ENCODE measurements at places on chromosomes 2 and 18.

DNA sequence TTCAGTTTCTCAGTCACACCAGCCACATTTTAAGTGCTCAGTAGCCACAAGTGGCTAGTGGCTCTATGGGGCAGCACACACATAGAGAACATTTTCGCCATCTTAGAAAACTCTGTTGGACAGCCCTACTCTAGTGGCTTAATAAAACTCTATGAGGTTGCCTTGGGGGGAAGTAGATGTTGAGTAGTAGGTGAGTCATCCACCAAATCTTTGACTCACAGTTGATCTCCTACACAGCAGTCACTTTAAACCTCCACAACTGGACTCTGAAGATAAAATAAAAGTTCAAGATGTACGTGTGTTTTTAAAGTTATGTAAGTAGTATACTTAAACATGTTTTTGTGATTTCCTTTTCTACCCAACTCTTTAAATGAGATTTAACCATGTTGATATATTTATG lies 379.0 kb downstream of the SETBP1 start:
- DNase-seq, result no peak

- DNase-seq, result no peak
Measured at GRCh38 chr18:58700209-58700608, 28.9 kb downstream of the MALT1 start.

DNA sequence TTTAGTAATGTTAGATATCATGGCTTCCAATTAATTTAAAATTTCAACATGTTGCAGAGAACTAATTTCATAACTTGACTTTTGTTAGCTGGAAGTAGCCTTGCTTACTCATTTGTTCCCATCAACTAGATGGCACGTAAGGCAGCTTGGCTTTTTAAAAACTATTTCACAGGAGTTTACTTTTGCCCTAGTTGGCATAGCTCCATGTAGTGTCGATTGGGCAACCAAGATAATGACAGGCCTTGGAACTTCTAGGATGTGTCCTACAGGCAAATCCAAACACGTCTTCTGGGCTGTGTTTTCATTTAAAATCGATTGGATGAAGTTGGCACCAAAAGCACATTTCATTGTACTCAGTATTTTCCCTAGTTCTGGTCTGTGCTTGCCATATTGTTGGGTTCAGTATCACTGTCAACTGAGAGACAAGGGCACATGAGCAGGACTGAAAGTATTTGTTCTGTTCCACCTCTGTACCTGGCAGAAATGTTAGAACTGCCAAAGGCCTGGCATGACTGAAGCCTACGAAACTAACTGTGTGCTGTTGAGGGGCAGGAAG lies 29.4 kb downstream of the HADHB start:
- DNase-seq, result no peak

GRCh38 chr18:77061946-77062517 lies 70.6 kb downstream of the MBP start:
- DNase-seq, result no peak

DNA sequence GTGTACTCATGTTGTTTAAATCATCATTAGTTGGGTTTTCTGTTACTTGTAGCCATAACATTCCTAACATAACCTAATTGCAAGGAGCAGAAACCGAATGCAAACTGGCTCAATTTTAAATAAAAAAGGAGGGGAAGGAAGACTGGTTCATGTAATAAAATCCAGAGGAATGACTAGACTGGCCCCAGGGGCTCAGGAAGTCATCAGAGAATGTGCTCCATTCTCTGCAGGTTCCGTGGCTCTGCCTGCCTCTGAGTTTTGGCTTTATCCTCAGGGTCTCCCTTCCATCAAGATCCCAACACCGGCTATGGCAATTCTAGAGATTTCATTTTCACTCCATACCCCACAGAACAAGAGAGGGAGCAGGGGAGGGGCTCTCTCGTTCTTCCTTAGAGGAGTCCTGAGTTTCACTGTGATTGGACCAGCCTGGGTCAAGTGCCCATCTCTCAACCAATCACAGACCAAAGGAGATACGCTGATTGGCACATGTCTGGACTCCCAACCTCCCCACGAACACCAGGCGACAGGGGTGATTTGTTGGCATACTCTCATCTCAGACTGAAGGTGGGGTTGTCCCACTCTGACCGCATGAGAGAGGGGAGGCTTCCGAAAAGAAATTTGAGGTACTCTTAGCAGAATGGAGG lies 64.8 kb downstream of the NPPC start:
- DNase-seq, result no peak

DNA sequence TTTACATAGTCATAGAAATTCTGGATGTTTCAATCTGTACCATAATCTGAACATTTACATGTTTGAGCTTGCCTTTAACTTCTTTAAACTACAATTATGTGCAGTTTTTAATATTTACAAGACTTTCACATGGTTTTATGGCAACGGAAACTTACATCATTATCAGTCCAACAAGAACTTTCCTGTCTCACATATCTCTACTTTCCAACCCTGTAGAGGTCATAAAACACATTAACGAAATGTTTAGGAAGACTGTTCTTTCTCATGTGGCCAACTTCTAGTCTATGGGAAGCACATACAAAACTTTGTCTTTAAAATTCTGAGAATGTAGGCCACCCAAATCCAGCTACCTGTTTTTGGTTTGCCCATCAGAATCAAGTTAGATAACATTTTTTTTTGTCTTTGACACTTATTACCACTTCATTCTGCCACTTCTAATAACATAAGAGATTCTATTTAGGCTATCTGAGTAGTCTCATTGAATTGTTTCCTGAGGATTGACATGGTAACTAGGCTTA lies 693.2 kb downstream of the KCNJ3 start:
- DNase-seq, result no peak

DNA sequence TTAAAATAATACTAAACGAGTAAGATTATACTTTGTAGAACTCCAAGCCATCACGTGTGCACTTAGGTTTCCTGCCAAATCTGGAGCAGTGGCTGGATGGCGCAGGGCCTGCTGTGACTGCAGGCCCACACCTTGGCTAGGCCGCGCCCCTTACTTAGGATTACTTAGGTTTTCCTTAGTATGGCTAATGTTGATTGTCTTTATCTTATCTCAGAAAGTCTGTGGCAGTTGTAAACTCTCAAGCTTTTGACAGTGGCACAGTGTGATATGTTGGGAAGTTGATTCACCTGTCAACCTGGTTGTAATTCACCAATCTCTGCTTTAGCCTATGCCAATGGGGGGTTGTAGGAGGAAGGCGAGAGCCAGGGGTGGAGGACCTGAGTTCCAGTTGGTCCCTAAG lies 208.4 kb downstream of the ZNF407 start:
- no peak for DNase-seq

DNA sequence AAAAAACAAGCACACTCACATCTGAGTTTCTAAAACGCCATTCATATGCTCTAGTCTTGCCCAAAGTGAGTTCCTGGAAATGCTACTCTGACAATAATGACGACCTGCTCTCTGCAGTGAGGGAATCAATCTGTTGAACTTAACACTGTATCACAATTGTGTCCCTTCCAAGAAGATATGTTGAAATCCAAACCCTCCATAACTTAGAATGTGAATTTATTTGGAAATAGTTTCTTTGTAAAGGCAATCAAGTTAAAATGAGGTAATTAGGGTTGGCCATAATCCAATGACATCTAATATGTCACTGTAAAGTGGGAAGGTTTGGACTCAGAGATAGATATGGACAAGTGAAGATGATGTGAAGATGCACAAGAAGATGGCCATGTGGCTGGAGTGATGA lies 264.5 kb downstream of the CD226 start:
- DNase-seq, result no peak

DNA sequence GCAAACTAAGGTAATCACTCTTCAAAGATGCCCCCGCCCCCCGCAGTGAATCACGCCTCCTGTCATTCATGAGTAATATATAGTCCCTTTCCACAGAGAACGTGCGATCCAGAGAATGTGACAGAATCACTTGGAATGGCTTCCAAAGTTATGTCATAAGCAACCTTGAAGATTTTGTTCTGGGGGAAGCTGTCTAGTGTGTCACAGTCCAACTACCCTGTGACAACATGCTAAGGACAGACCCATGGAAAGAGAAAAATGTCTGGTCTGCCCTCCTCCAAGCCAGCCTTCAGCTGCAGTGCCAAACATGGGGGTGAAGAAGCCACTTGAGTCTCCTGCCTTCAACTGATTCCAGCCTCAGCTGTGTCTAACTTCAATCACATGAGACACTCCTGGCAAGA lies 259.1 kb downstream of the SS18 start:
- DNase-seq, result no peak

GRCh38 chr18:49371073-49371472 lies 89.4 kb downstream of the DYM start:
- DNase-seq, result no peak

DNA sequence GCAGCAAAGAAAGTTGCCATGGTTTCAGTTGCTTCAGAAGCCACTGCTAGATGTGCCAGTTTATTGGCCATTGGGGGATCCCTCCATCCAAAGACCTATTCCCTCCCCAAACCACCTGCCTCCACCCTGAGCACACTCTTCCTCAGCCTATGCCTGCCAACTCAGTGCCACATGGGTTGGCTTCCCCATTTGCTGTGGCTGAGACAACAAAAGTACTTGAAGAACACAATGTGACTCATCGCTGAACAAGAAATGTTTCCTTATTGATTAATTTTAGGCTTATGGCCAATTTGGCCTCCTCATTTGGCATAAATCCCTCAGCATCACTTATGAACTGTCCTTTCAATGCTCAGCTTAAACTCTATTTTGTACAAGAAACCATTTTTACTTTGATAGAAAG lies 215.9 kb downstream of the TMEM247 start:
- DNase-seq, result no peak

DNA sequence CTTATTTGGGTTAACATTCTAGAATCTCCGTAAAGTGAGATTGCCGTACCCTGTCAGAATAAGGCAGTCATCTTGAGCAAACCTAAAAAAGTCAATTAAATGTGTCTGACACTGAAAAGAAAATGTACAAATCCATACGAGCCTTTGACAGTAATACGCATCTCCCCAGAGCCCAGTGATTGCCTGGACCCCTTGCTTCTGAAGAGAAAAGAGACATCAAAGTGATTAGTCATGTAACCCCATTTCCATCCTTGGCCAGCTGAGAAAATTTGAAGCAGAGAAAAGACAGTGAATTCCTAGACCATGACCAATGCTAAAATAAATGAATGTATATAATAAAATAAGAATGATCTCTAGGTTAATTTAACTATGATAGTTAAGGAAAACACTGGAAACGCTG lies 1499.4 kb downstream of the SUCLG1 start:
- no peak for DNase-seq

- no peak for DNase-seq
Measured at GRCh38 chr2:190908532-190908931, 27.9 kb downstream of the GLS start.

GRCh38 chr2:220029013-220029412 lies 401.6 kb downstream of the SLC4A3 start:
- DNase-seq, result no peak

DNA sequence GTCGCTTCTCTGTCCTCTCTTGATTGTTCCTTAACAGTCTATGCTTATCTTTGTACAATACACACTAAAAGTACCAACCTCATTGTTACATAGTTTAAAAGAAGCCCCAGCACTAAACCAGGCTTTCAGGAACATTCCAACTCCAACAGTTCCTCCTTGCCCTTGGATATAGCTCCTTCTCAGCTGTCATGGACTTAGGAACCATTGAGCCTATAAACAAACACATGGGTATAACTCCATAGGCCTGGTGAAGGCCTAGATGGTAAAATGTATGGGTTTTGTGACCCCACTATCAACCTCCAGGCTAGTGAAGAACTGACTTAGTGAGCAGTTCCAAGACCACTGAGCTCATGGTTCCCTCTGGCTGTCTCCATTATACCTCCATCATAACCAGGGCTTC lies 74.8 kb upstream of the SLC39A10 start:
- no peak for DNase-seq

DNA sequence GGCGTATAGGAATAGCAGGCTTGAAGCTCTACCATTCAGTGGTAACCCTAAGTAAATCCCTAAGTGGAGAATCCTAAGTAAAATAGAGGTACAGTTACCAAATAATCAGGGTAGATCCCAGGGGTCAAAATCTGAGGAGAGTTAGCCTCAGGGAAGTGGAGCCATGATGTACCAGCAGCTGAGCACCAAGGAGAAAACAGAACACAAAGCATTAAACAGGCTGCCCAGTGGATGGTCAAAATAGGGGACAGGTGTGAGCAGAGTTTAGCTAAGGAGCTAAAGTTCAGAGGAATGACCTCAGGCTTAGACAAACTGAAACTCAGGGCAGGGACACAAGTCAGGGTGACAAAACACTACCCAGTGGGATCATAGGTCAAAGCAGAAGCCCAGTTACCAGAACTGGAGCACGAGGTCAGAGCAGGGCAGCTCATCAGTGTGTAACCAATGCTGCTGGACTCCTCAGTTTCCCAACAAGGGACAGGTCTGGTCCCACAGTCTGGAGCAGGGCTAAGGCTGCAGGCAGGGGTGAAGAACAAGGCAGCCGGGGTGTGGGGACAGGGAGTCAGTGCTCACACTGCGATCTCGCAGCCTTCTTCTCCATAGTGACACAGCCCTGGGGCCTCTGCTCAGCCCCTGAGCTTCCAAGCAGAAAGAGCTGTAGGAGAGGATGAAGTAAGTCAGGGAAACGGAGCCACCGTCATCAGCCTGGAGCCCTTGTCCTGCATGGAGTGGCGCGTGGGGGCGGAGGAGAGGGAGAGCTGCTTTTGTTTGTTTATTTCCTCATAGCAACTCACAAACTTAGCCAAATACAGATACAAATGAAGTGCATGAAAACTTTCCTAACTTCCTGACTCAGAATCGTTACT lies 264.0 kb downstream of the MREG start:
- no peak for DNase-seq

DNA sequence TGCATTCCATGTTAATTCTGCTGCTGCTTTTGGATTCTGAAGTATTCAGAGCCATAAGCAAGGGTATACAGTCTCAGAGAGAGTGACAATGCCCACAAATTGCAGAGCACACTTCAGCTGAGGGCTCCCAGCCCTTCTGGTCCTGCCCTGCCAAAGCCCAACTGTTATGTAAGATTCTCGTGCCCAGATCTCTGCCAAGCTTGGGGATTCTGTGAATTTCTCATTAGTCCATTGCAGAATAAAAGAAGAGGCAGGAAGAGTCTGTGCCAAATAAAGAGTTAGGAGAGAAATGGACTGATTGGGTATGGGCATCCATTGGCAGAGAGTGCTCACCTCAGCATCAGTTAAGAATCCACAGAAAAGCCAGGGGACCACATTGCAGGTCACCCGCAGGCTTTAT lies 112.0 kb upstream of the PNPT1 start:
- DNase-seq, result no peak

- no peak for DNase-seq
Measured at GRCh38 chr2:204272089-204272488, 273.2 kb upstream of the PARD3B start.

DNA sequence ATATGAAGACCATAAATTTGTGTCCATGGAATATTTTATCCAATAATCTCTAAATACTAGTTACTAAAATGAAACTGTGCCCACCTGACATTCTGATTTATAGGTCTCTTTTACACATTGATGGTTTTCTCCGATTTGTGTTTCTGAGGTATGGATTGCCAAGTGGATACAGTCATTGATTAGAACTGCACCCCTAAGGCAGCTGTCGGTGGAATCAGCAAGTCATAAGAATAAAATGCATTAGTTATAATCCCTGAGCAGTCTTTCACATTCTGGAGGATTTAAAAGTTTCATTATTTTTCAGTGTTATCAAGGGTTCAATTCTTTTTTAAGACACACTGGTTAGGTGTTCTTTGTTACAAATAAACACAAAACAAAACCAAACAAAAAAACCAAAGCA lies 6.0 kb downstream of the CAVIN2 start:
- no peak for DNase-seq

Measured in CD4-positive, alpha-beta T cell treated with Interleukin-12 subunit alpha and Interleukin-12 subunit beta, for 1 hour (primary cell).